ENCODE measurements at places on chromosomes 4 and X.

GRCh38 chr4:150853882-150854281 lies 161.2 kb downstream of the LRBA start:
- DNase-seq = no peak

DNA sequence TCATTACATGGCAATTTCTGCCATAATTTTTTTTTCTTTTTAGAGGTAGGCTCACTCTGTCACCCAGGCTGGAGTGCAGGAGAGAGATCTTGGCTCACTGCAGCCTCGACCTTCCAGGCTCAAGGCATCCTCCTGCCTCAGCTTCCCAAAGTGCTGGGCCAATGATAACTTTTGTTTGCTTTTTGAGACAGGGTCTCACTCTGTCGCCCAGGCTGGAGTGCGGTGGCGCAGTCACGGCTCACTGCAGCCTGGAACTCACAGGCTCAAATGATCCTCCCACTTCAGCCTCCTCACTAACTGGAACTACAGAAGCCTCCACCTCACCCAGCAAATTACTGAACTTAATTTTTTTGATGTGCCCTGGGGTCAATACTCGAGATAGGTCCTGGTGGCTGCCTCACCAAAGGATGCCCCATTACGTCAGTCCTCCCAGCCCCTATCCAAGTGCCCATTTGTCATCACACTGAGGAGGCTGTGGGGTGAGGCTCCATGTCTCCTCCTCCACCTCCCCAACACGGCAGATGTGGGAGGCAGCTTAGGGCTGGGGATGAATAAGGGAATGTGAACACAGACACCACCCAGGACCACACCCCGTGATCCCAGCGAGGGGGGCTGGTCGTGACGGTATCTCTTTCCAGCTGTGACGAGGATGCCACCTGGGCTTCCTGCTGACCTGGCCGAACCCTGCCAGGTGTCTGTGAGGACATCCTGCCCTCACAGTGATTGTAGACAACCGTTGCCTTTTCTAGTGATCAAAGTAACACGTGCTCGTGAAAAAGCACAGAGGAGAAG lies 12.4 kb upstream of the NKX1-1 start:
- DNase-seq = no peak

DNA sequence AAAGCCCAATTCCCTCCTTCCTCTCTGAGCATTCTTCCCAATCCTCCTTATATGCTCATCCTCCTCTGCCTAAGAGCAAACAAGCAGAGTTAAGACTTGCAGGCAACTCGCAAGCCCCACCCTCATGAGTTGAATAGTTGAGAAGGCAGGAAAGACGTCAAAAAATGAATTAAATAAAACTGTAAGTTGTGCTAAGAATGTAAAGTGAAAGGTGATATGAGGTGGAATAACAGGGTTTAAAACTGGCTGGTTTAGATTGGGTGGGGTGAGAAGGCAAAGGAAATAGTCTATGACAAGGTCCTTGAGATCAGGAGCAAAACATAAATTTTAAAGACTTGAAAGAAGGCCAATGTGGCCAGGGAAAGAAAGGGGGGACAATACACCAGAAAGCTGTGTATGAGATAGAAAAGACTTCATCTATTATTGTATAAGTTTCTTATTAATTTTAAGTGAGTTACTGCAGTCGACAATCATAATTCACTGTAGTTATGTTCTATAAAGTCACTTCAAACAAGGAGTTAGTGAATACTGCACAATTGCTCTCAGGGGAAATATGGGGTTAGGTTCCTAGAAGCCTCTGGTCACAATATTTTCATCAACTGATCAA lies 124.9 kb downstream of the RELL1 start:
- DNase-seq = no peak

DNA sequence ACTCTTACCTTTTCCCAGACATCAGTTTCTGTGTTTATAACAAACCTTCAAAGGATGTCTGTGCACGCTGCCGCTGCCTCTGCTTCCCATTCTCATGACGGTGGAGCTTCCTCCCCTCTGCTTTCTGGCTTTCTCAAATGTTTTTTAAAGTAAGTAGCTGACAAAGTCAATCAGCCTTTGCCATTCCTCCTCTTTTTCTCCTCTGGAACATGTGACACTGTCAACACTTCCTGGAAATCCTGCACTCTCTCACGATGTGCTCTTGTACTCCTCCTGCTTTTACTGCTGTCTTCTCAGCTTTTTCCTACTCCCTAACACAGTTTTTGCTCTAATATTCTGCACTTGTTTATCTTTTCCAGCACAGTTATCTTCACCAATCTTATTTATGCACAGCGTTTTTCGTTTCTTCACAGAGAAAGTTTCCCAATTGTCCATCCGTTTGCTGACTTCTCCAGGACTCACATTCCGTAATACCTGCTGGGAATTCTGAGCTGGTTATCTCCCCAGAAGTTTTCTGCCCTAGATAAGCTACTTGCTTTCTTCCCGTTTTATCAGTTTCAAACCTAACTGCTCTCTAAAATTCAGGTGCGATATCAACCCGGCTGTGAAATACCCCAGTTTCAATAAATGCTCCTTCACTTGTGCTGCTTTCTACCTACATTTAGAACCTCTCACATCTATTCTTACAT lies 465.6 kb upstream of the AGA start:
- no peak for DNase-seq

- DNase-seq = no peak
Measured at GRCh38 chr4:181998398-181999295, 244.6 kb upstream of the TENM3 start.

DNA sequence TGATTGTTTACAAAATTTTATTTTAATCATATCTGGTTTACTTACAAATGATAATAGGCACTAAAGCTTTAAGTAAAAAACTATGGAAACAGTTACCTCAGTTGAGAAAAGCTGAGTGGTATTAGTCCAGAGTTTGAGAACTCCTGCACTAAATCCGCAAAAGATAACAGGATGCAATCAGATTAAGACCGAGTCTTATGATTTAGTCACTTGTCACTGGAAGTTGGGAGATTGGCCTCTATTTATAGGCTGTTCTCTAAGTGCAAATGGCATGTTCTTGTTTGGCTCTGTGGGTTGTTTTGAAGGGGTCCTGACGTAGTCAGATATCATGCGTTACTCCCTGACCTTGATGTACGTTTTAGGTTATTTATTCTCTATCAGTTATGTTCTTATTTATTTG lies 6.3 kb downstream of the GPAT3 start:
- no peak for DNase-seq

DNA sequence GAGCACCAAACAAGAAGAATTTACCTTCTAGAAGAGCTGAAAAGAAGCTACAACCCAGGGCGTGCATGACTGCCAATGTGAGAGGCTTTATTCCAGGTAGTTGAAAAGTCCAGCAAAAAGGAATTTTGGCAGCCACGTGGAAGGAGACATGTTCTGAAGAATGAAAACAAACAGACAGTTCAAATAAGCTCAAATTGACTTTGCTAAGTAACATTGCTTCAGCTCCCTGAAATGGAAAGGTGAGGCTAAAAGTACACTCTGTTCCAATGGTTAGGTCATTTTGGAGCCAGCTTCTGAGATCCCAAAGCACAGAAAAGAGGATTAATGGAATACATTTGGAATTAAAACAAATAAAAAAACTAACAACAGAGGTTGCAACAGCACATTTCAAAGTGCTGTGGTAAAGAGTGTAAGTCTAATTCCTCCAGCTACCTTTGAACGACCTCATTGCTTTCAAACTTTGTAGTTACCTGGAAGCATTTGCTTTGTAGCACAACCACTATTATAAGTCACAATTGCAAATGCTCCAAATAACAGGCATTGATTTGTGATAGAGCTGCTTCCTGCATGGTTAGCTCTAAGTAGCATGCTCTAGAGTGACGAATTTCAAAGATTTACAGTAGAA lies 405.3 kb upstream of the EDA2R start:
- DNase-seq = no peak

GRCh38 chr4:185394568-185395237 lies 1.0 kb downstream of the LRP2BP start:
- DNase-seq = no peak

GRCh38 chrX:38175139-38175538 lies 45.5 kb downstream of the SRPX start:
- no peak for DNase-seq

DNA sequence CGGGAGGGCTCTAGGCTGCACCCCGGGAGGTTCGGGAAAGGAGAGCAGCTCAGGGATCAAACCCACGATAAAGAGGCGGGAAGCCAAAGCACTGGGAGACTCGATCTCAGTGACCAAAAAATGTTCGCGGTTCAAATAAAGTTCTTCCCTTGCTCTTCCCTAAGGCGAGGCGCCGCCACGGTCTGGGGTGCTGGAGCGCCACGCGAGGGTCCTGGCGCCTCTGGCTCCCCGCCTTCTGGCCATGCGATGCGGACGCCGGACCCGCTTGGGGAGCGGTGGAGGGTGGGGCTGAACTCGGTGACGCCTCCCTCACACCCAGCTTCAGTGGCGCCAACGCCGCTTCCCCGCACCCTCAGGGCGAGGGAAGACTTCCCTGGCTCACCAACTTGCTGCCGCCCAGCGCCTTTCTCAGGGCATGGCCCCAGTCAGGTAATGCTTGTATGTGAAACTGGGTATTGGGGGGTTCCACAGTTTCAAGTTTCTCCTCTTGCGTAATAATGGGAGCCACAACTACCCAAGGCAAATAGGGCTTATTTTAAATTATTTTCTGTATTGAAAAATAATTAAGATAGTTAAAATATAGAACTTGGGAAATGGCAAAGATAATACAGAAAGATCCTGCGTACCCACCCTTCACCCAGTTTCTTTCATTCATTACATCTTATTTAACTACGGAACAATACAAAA lies at the start of gene QRFPR:
Gene QRFPR, minus strand, starts transcription at position 243 of the 687 bp plus-strand sequence. CDS start 371 bp downstream, outside the sequence.
- no peak for DNase-seq

GRCh38 chr4:97720869-97721432 lies 422.3 kb downstream of the STPG2 start:
- peak; percentile 45 for DNase-seq

DNA sequence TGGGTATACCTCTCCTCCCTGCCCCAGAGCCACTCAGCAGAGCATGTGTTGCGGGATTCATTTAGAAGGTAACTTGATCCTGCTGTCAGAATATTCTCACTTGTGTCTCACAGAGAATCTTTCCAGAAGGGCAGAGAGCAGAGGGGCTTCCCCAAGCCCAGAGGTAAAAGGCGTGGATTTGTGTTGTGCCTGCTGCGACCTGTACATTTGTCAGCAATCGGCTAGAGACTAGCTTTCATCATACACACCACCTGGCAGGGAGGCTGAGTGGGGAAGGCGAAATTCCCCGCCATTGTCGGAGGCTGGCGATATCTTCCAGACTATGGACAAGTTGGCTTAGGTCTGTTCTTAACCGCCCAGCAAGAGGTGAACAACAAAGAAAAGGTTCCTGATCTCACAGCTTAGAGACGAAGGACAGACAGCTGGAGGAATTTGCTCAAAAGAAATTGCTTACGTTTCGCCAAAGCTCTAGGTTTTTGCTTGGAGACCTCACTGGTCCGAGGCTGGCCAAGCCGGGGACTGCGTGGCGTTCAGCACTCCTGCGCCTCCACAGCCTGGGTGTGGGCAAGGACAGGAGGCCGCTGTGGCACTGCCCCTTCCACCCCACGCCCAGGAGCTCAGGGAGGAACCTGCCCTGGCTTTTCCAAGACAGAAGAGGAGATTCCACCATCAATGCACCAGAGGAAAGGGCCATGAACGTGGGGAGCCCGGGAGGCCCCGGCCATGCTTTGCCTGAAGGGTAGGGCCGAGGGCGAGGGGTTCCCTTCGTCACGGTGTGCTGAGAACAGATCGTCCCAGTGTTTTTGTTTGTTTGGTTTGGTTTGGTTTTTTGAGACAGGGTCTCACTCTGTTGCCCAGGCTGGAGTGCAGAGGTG lies 69.4 kb downstream of the DCTD start:
- no peak for DNase-seq

DNA sequence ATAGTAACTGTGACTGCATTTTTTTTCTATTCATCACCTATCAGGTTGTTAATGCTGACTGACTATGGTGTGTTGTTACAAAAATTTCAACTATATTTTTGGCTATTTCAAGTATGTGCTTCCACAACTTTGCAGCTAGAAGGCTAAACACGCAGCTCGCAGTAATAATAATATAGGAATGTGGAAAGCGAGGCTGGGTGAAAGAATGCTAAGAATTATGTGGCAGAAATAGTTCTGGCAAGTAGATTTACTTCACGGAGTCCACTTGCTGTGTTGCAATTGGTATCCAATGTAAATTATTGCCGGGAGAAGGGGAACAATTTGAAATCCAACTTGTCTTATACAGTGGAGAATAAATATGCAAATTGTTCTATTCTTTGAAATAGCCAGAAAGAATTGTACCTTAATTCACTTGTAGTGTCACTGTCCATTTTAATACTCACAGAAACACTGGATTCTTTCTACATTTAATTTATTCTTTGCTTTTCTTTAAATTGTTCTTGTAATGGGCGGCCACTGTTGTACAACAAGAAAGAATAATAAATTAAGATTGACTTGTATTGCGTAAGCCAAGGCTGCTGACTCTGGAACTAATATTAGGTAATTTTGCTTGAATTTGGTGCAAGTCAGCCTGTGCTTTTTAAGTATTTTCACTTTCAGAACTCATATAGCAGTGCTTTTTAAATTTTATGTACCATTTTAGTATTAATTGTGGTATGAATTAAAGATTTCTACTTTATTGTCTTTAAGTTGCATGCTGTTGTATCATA lies 154.9 kb downstream of the FRMPD4 start:
- no peak for DNase-seq

- DNase-seq = no peak
Measured at GRCh38 chr4:143667461-143667860, 33.0 kb downstream of the FREM3 start.

DNA sequence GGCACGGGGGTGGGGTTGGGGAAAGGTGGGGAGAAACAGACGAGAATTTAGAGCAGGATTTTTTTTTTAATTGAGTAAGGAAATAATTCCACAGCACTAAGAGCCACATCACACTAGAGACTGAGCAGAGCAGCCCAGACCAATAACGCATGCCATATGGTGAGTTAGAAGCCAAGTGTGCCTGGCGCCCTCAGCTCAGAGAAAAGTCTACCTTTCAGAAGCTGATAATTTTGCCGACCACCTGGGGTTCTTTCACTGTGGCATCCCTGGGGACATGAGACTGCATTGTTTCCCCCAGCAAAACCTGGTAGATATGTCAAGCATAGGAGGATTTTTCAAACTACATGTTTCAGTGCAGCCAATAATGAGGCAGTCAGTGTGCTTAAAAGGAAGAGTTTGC lies 516.8 kb downstream of the SMARCA1 start:
- DNase-seq = no peak

All from hippocampal formation (tissue), 2 donors.